Lung (tissue), 17 donors: ENCODE measurements at places on chromosomes 16 and 17. TPM values are rescaled to one million over a fixed set of nuclear protein-coding genes. Genes with fewer than 3 reads are reported as not detected.

The ZG16 gene
- polyA plus RNA-seq = 0.04 TPM

The SLFN12 gene
- 2.9 TPM for polyA plus RNA-seq

The MT1G gene
- polyA plus RNA-seq = 140 TPM

The DDX52 gene
- 8.8 TPM for polyA plus RNA-seq

The DNASE1L2 gene
- 0.71 TPM for polyA plus RNA-seq

The LITAFD gene
- not detected for polyA plus RNA-seq

The PKMYT1 gene
- 9.4 TPM for polyA plus RNA-seq

The BBS2 gene
- polyA plus RNA-seq = 14.0 TPM

The MTMR4 gene
- 12.9 TPM for polyA plus RNA-seq

The KRTAP4-4 gene
- not detected for polyA plus RNA-seq

The CD79B gene
- 1.8 TPM for polyA plus RNA-seq

The IGSF6 gene
- polyA plus RNA-seq = 54.3 TPM

GRCh38 chr17:8611619-8612298 is 18.8 kb downstream of the MYH10 start:
- H3K36me3 ChIP-seq = no peaks in the 10 kb centered on the region
- peak overlapping the region; percentile 56 for H3K27ac ChIP-seq
- DNase-seq = no peak
- H3K27me3 ChIP-seq = no peaks in the 10 kb centered on the region

GRCh38 chr16:51801635-51802034 is 650.6 kb upstream of the SALL1 start:
- no peaks in the 10 kb centered on the region for H3K36me3 ChIP-seq
- H3K4me1 ChIP-seq = no peaks in the 10 kb centered on the region
- no peak overlapping the region for H3K4me3 ChIP-seq
- no peak overlapping the region for H3K27ac ChIP-seq

DNA sequence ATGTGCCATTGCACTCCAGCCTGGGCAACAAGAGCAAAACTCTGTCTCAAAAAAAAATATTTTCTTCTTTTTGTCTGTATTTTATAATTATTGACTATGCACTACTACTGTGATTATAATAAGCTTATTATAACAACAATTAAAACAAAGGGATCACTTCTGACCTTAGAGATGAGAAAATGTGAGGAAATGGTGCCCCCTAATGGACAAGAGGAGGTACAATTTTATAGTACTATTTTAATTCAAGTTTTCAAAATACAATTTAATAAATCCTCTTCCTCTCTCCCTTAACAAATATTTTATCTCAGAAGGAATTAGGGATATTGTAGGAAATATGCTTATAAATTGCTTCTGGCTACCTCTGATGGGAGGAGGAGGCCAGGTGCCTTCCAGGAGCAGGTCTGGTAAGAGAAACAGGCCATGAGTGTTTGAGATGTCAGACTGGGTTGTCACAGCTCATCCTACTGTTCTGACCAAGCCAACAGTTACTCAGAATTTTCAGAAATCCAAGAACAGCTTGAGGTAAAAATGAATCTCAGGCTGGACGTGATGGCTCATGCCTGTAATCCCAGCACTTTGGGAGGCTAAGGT is 14.0 kb downstream of the VPS53 start:
- H3K27me3 ChIP-seq = no peaks in the 10 kb centered on the region
- DNase-seq = peak; percentile 52
- no peak overlapping the region for H3K4me3 ChIP-seq
- peaks cover 9% of the 10 kb centered on the region for H3K36me3 ChIP-seq
- H3K27ac ChIP-seq = no peak overlapping the region

- no peak for DNase-seq
- H3K36me3 ChIP-seq = no peaks in the 10 kb centered on the region
- H3K4me3 ChIP-seq = no peak overlapping the region
- H3K4me1 ChIP-seq = no peaks in the 10 kb centered on the region
Measured at GRCh38 chr16:15509593-15510535, 75.5 kb downstream of the BMERB1 start.

GRCh38 chr17:48997103-48997826 is at the start of gene IGF2BP1:
TSS of gene IGF2BP1 (plus strand) at chr17:48997385. CDS start at chr17:48997746, 361 bp downstream.
- H3K36me3 ChIP-seq = no peaks in the 10 kb centered on the region
- no peak within 1 kb of the TSS for H3K4me3 ChIP-seq
- no peak within 1 kb of the TSS for H3K27ac ChIP-seq
- H3K4me1 ChIP-seq = no peaks in the 10 kb centered on the region
- DNase-seq = peak; percentile 90

GRCh38 chr17:12731839-12732238 is 57.5 kb upstream of the ARHGAP44 start:
- H3K4me1 ChIP-seq = no peaks in the 10 kb centered on the region
- H3K27me3 ChIP-seq = no peaks in the 10 kb centered on the region
- DNase-seq = no peak
- H3K4me3 ChIP-seq = no peak overlapping the region
- no peaks in the 10 kb centered on the region for H3K36me3 ChIP-seq

DNA sequence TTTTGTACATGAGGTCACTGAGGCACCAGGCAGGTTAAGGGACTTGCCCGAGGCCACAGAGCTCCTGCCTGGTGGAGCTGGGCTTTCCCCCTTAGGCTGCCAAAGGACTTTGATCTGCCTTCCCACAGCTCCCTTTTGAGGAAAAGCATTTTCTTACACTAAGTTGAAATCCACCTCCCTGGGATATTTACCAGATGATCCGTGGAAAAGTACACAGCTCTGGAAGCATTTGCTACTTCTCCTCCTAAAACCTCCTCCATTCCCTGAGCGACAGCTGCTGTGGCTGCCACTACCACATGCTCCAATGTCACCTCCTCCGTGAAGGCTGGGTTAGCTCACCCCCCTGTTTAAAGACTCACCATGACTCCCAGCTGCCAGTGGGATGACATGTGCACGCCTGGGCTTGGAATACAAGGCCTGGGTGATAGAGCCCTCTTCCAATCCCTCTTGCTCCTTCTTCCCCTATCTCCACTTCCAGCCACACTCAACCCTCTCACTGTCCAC is 1.2 kb upstream of the MPRIP start:
- H3K4me3 ChIP-seq = no peak overlapping the region
- H3K27ac ChIP-seq = no peak overlapping the region
- no peaks in the 10 kb centered on the region for H3K27me3 ChIP-seq
- peaks cover 50% of the 10 kb centered on the region for H3K4me1 ChIP-seq

GRCh38 chr17:79372470-79373238 is 238.2 kb downstream of the RBFOX3 start:
- H3K27me3 ChIP-seq = no peaks in the 10 kb centered on the region
- H3K4me1 ChIP-seq = no peaks in the 10 kb centered on the region
- H3K27ac ChIP-seq = no peak overlapping the region

GRCh38 chr16:31385680-31386079 is 7.5 kb upstream of the ITGAD start:
- H3K4me3 ChIP-seq = no peak overlapping the region
- no peak overlapping the region for H3K27ac ChIP-seq
- no peak for DNase-seq
- no peaks in the 10 kb centered on the region for H3K4me1 ChIP-seq
- H3K36me3 ChIP-seq = no peaks in the 10 kb centered on the region
- no peaks in the 10 kb centered on the region for H3K27me3 ChIP-seq

- no peak overlapping the region for H3K27ac ChIP-seq
- no peak for DNase-seq
- no peaks in the 10 kb centered on the region for H3K4me1 ChIP-seq
- no peak overlapping the region for H3K4me3 ChIP-seq
- no peaks in the 10 kb centered on the region for H3K27me3 ChIP-seq
Measured at GRCh38 chr17:74529243-74529642, 2.0 kb downstream of the CD300LB start.

DNA sequence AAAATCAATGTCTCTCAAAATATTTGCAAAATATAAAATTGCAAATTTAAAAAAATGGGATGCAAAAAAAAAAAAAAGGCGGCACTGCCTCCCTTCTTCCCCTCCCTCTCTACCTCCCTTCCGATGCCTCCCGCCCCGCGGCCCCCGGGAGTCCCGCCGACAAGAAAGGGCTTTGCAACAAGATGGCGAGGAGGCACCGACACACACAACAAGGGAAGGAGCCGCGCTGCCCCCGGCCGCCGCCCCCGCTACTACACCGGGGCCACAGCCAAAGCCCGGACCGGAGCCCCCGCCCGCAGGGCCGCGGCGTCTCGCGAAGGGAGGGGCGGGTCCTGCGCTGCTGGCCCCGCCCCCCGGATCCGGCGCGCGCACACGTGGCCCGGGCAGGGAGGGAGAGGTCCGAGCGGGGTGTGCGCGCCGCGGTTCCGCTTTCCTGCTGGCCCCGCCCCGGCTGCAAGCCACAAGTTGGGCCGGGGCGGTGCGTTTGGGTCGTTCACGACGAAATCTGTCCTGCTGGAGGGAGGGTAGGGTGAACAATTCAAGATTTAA is at the start of gene MNT:
Gene MNT, minus strand, starts transcription at position 184 of the 549 bp plus-strand sequence. CDS start 348 bp downstream, outside the sequence.
- no peaks in the 10 kb centered on the region for H3K27me3 ChIP-seq
- peak within 1 kb of the TSS; percentile 82 for H3K4me3 ChIP-seq
- H3K4me1 ChIP-seq = peaks cover 16% of the 10 kb centered on the region
- no peaks in the 10 kb centered on the region for H3K36me3 ChIP-seq

DNA sequence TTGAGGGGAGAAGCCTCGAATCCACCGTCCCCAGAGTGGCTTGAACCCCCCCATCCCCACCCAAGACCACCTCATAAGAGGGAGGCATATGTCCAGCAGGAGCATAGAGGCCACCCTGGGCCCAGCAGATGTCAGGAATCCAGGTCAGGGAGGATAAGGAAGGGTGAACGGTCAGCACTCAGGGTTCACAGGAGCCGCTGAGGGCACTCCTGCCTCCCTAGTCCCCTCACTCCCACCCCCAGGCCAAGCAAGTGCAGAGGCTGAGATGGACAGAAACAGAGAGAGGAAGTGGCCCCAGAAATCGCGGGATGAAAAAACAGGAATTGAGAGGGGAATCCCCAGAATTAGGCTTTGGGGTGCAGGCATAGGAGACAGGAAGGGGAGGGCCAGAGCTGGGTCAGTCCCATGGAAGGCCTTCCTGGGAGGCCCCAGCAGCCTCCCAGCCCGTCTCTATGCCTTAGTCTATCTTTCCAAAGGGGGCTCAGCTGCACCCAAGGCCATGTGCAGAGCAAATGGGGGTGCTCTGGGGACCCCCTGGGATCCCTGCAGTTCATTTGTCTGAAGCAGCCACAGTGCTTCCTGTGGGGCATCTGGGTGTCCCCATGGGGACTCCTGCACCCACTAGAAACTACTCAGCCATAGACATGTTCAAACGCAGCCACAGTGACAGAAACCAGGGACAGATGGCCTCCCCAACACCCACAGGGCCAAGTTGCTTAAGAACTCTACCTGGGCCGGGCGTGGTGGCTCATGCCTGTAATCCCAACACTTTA is 1.7 kb downstream of the CMTM3 start:
- no peaks in the 10 kb centered on the region for H3K27me3 ChIP-seq
- peaks cover 20% of the 10 kb centered on the region for H3K36me3 ChIP-seq
- DNase-seq = no peak
- H3K4me1 ChIP-seq = peaks cover 3% of the 10 kb centered on the region
- H3K4me3 ChIP-seq = peak overlapping the region; percentile 64

- DNase-seq = peak; percentile 68
- H3K27ac ChIP-seq = no peak overlapping the region
- H3K4me3 ChIP-seq = no peak overlapping the region
Measured at GRCh38 chr17:74770498-74771318, 5.4 kb downstream of the NAT9 start.

GRCh38 chr16:87556941-87557459 is 45.3 kb upstream of the JPH3 start:
- DNase-seq = peak; percentile 89
- H3K27me3 ChIP-seq = peaks cover 3% of the 10 kb centered on the region
- H3K27ac ChIP-seq = no peak overlapping the region

DNA sequence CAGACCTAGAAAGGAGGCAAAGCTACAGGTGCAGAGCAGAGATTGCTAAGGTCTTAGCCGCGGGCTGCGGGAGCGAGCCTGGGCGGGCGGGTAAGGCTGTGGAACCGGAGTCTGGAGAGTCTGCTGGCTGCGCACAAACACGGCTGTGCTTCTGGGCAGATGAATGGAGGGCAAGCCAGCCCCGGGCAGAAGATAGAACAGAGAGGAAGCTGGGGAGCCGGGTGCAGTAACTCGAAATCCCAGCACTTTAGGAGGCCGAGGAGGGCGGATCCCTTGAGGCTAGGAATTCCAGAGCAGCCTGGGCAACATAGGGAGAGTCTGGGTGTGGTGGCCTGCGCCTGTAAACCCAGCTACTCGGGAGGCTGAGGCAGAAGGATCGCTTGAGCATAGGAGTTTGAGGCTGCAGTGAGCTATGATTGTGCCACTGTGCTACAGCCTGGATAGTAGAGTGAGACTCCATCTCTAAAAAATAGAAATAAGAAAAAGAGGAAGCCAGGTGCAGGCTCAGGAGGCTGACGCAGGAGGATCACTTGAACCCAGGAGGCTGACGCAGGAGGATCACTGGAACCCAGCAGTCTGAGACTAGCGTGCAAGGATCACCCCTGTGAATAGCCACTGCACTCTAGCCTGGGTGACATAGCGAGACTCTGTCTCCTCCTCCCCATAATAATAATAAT is 56.3 kb downstream of the PITPNC1 start:
- no peak overlapping the region for H3K4me3 ChIP-seq
- DNase-seq = no peak
- peak overlapping the region; percentile 85 for H3K27ac ChIP-seq
- no peaks in the 10 kb centered on the region for H3K27me3 ChIP-seq
- H3K4me1 ChIP-seq = no peaks in the 10 kb centered on the region

- H3K36me3 ChIP-seq = no peaks in the 10 kb centered on the region
- no peaks in the 10 kb centered on the region for H3K27me3 ChIP-seq
- H3K4me3 ChIP-seq = no peak overlapping the region
- H3K27ac ChIP-seq = no peak overlapping the region
- DNase-seq = no peak
- peaks cover 2% of the 10 kb centered on the region for H3K4me1 ChIP-seq
Measured at GRCh38 chr17:4199818-4200402, 56.9 kb downstream of the CYB5D2 start.

- peaks cover 3% of the 10 kb centered on the region for H3K4me1 ChIP-seq
- no peak for DNase-seq
- H3K27me3 ChIP-seq = no peaks in the 10 kb centered on the region
- H3K4me3 ChIP-seq = no peak overlapping the region
Measured at GRCh38 chr17:64498308-64499203, 1.7 kb upstream of the POLG2 start.

DNA sequence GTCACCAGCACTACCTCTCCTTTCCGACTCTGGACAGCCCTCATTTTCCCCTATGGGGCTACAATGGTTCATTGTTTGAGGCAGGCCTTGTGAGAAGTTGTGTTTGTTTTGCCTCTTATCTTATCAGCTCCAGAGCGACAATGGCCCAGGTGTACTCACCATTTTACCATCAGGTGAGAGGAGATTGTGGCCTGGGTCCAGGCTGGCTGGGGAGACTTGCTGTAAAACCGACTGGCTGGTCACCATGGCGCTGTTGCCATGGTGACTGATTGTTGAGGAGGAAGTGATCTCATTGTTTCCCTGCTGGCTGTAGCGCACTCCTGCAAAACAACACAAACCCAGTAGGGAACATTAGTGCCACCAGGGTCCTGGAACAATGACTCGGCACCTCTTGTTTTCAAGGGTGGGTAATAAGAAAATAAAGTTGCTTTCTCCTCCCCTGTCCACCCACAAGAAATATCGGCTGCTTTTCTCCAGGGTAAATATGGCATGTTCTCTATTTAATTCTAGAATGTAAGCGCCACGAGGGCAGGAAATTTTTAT is 34.4 kb downstream of the HNF1B start:
- DNase-seq = peak; percentile 82
- H3K4me1 ChIP-seq = no peaks in the 10 kb centered on the region
- no peaks in the 10 kb centered on the region for H3K36me3 ChIP-seq

- no peaks in the 10 kb centered on the region for H3K27me3 ChIP-seq
- peaks cover 10% of the 10 kb centered on the region for H3K36me3 ChIP-seq
- H3K4me3 ChIP-seq = no peak overlapping the region
- peaks cover 13% of the 10 kb centered on the region for H3K4me1 ChIP-seq
Measured at GRCh38 chr17:78986048-78986648, 6.4 kb upstream of the LGALS3BP start.

GRCh38 chr17:73226556-73227172 is 33.8 kb downstream of the COG1 start:
- no peaks in the 10 kb centered on the region for H3K27me3 ChIP-seq
- no peaks in the 10 kb centered on the region for H3K36me3 ChIP-seq
- no peak for DNase-seq
